Sigmoid colon (tissue), 7 donors: ENCODE measurements at places on chromosomes 5 and 9.

- no peak for DNase-seq
- H3K4me1 ChIP-seq: peaks cover 7% of the 10 kb centered on the region
- no peak overlapping the region for H3K4me3 ChIP-seq
- no peak overlapping the region for H3K27ac ChIP-seq
These were observed 11.3 kb upstream of the LOX start for GRCh38 chr5:122089096-122090013.

GRCh38 chr9:93324191-93324834 is 127.2 kb upstream of the FAM120A start:
- H3K4me3 ChIP-seq: no peak overlapping the region
- DNase-seq: no peak
- no peaks in the 10 kb centered on the region for H3K27me3 ChIP-seq
- no peaks in the 10 kb centered on the region for H3K4me1 ChIP-seq

DNA sequence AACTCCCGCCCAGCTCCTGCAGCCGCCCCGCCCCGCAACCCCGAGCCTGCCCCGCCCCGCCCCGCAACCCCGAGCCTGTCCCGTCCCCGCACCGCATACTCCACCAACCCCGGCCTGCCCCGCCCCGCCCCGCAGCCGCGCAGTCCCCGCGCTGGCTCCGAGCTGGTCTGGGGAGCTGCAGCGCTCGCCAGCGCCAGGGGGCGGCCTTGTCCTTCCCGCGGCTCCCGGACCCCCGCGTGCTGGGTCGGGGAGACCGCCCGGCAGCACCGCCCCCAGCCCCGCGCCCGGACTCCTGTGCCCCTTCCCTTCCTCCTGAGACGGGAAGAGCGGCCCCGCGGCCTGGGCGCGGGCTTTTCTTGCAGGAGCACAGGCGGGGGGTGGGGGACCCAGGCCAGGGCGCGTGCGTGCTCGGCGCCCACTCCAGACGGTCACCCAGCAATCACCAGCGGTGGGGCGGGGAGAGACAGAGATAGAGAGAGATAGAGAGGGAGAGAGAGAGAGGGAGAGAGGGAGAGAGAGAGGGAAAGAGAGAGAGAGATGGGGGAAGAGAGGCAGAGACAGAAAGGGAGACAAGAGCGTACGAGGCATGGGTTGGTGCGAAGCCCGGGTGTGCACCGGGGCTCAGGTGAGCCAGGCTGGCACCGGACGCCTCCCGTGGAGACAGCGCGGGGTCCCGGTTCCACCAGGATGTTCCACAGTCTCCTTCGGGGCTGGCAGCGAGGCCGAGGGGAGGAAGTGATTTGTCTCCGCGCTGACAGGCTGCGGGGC is 14.7 kb upstream of the TMEM250 start:
- H3K27me3 ChIP-seq: peaks cover 80% of the 10 kb centered on the region
- no peak overlapping the region for H3K4me3 ChIP-seq
- H3K4me1 ChIP-seq: peaks cover 14% of the 10 kb centered on the region
- H3K27ac ChIP-seq: no peak overlapping the region
- no peak for DNase-seq

GRCh38 chr5:132022737-132023136 is 11.3 kb upstream of the ACSL6 start:
- H3K27ac ChIP-seq: no peak overlapping the region
- no peaks in the 10 kb centered on the region for H3K36me3 ChIP-seq
- H3K27me3 ChIP-seq: peaks cover 4% of the 10 kb centered on the region

GRCh38 chr9:115880221-115880885 is 273.2 kb upstream of the PAPPA start:
- no peaks in the 10 kb centered on the region for H3K27me3 ChIP-seq
- no peak overlapping the region for H3K27ac ChIP-seq
- H3K4me1 ChIP-seq: no peaks in the 10 kb centered on the region
- no peak for DNase-seq

GRCh38 chr5:87560528-87560927 is 147.8 kb upstream of the CCNH start:
- no peak for DNase-seq
- no peak overlapping the region for H3K4me3 ChIP-seq
- H3K4me1 ChIP-seq: no peaks in the 10 kb centered on the region
- H3K36me3 ChIP-seq: no peaks in the 10 kb centered on the region

DNA sequence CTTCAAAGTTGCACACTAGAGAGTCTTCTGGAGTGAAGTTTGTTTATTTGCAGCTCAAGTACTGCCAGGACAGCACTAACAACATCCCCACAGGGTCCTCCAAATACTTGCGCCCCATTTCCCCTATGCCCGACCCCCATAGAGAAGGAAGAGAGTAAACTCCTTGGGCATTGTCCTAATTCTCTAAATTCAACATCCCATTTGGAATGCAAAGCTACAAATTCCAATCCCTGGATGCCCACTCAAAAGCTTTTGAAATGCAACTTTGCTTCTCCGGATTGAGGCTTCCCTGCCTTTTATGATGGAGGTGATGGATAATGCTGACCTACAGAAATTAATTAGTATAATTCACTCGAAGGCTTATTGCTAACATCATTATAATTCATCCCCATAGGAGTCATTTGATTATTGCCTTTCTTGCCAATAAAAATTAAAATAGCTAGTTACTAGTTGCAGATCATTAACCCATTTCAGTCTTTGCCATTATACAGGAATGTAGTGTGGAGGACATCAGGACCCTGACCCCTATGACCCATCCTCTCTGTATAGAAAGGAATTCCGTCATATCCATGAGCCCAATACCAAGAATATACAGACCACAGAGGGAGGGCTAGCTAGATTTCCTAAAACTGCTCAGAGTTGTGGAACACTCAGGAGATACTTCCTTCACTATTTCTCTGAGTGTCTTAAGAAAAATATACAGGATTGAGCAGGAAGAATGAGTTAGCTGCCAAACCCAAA is 277.6 kb downstream of the ZNF608 start:
- H3K36me3 ChIP-seq: no peaks in the 10 kb centered on the region
- no peak for DNase-seq
- no peak overlapping the region for H3K27ac ChIP-seq
- no peak overlapping the region for H3K4me3 ChIP-seq

DNA sequence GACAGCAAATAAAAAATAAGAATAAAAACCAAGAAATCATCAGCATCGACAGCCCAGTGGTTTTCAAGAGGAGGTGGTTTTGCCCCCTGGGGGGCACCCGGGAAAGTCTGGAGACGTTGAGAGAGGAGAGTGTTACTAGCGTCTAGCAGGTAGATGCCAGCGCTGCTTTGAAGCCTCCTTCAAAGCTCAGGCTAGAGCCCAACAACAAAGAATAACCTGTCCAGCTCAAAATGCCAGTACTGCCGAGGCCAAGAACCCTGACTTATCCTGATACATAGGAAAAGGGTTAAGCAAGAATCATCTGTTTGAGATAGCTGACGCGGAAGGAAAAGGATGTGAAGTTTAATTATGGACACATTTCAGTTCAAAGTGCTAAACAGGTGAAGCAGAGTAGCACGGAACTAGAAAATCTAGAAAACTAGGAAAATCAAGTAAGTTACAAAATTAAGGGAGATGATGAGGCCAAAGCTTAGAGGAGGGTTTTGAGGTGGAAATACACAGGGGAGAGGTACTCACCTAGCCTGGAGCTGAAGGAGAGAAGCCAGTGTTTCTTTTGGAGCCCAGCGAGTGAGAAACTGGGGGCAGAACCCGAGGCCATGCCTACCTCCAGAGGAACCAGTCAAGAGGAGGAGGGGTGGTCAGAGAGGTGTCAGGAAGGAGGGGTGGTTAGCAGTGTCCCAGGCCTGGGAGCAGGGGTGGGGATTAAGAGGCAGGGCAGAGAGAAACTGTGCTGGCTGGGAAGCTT is 121.0 kb upstream of the RETREG1 start:
- no peaks in the 10 kb centered on the region for H3K27me3 ChIP-seq
- H3K27ac ChIP-seq: no peak overlapping the region
- DNase-seq: no peak
- H3K4me3 ChIP-seq: no peak overlapping the region

DNA sequence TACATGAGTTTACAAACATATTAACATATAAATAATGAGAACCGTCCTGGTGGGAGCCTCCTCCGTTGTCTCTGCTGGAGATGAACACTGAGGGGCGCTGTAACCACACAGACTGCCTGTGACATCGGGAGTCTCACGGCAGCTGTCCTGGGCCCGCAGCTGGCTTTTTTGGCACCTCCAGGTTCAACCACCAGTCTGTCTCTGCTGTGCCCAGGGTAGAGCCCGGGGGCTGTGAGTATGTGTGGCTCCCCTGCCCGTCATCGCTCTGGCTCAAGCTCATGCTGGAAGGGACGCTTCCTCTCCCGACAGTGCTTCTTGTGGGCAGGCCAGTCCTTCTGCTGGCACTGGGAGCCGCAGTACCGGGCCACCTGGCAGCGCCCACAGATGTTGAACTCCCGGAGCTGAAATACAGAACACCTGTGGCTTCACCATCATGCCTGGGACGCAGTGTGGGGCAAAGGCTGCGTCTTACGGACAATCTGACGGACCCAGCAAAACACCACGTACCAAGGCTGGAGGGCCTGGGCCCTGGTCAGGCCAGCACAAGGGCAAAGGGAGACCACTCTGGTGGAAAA is 3.6 kb upstream of the DPH7 start:
- no peak for DNase-seq
- H3K4me3 ChIP-seq: no peak overlapping the region
- H3K36me3 ChIP-seq: peaks cover 23% of the 10 kb centered on the region
- peaks cover 28% of the 10 kb centered on the region for H3K4me1 ChIP-seq
- H3K27me3 ChIP-seq: no peaks in the 10 kb centered on the region

DNA sequence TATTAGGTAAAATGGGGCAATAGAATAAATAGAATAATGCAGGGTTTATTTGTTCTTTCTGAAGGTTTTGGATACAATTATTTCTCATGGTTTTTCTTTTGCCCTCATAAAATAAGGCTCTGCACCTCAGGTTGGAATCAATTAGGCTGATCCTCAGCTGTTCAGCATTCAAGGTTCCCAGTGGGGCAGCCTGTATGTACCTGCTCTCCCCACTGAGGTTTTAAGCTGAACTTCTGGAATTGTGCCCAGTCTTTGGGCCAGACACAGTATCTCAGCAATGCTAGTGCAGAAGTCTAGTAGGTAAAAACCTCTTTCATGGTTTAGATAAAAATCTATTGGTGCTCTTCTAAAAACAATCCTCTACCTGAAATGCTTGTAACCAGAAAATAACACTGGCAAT is 98.0 kb downstream of the EDIL3 start:
- peaks cover 7% of the 10 kb centered on the region for H3K4me1 ChIP-seq
- no peaks in the 10 kb centered on the region for H3K27me3 ChIP-seq
- no peak overlapping the region for H3K27ac ChIP-seq
- no peak for DNase-seq

DNA sequence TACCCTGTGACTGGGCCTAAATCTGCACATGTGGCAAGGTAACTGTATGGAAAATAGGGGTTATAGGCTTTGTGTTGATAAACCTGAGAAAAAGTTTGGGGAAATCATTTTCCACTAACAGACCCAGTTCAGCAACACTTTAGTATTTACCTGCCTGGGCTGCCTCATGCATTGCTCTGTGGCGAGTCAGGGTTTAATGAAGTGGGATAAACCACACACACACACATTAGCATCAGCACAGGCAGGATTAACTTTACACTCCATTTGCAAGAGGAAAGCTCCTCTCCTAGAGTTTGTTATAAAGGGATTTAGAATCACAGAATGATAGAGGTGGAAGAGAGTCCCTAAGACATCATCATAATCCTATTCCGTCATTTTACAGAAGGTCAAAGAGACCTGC is 20.0 kb upstream of the ZCCHC7 start:
- no peak overlapping the region for H3K27ac ChIP-seq
- H3K4me1 ChIP-seq: no peaks in the 10 kb centered on the region
- no peak overlapping the region for H3K4me3 ChIP-seq
- H3K36me3 ChIP-seq: no peaks in the 10 kb centered on the region

DNA sequence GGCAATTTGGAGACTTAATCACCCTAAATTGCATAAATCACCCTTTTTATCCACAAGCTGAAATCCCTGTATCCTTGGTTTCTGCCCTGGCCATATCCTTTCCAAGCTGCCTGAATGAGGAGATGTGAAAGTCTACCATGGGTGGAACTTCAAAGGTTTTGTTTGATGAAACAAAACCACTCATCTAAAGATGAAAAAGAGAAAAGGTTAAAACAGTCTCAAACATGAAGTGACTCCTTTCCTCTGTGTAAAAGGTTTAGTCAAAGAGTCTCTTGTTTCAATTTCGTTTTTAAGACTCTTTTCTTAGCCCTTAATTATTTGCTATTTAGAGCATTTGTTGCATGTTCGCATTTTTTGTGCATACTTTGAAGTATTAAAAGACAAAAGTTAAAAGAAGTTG is 11.2 kb downstream of the SLC45A2 start:
- no peaks in the 10 kb centered on the region for H3K36me3 ChIP-seq
- no peaks in the 10 kb centered on the region for H3K27me3 ChIP-seq
- peaks cover 16% of the 10 kb centered on the region for H3K4me1 ChIP-seq
- H3K4me3 ChIP-seq: no peak overlapping the region

GRCh38 chr5:176560364-176560763 is 11.2 kb downstream of the CDHR2 start:
- no peaks in the 10 kb centered on the region for H3K36me3 ChIP-seq
- no peaks in the 10 kb centered on the region for H3K27me3 ChIP-seq
- no peaks in the 10 kb centered on the region for H3K4me1 ChIP-seq
- DNase-seq: no peak
- no peak overlapping the region for H3K4me3 ChIP-seq

DNA sequence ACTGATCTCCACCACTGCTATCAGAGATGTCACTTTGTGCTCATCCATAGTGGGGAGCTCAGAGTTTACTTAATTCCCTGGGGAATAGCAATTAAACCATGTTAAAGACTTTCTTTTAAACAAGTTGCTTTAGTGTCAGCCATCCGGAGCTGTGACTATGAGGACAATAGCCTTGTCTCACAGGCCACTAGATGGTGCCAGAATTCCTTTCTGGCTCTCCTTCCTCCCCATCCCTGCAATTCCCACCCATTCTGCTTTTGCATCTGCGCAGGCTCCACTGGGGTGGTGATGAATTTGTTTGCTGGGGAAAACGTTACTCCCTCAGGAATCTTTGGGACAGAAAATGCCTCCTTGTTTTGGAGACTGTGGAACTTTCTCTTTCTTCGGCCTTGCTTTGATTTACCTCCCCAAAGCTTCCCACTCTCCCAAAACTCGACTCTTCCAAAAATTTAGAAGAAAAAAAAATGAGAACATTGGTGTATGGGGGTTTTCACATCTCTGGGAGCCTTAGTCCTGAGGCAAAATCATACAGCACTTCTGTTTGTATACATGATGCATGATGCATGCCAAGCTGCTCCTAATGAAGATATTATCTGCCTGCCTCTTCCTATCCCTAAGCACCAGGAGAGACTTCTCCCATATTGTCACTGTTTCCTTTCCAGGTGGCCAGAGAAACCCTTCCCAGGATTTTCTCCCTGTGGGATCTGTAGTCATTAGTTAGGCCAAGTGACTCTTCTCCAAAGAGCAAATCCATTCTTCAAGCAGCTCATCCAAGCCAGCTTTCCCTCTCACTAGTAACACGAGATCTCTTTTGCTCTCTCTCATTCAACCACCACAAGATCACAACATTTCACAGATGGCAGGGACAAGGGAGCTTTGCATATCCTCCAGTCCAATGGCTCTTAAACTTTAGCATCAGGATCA is 466.1 kb downstream of the TLR4 start:
- H3K27me3 ChIP-seq: no peaks in the 10 kb centered on the region
- H3K4me1 ChIP-seq: no peaks in the 10 kb centered on the region
- H3K27ac ChIP-seq: no peak overlapping the region
- no peak for DNase-seq

- no peak overlapping the region for H3K27ac ChIP-seq
- no peak for DNase-seq
- no peaks in the 10 kb centered on the region for H3K4me1 ChIP-seq
- no peaks in the 10 kb centered on the region for H3K27me3 ChIP-seq
- H3K4me3 ChIP-seq: no peak overlapping the region
- no peaks in the 10 kb centered on the region for H3K36me3 ChIP-seq
These were observed 38.1 kb downstream of the FAM240B start for GRCh38 chr9:38681747-38682227.

- no peak overlapping the region for H3K4me3 ChIP-seq
- no peaks in the 10 kb centered on the region for H3K4me1 ChIP-seq
- H3K36me3 ChIP-seq: no peaks in the 10 kb centered on the region
- no peaks in the 10 kb centered on the region for H3K27me3 ChIP-seq
- no peak for DNase-seq
These were observed 20.9 kb downstream of the CYFIP2 start for GRCh38 chr5:157286761-157287211.
